ENCODE measurements at places on chromosomes 13 and 19. TPM values are rescaled to one million over a fixed set of nuclear protein-coding genes. Genes with fewer than 3 reads are reported as not detected.

Gene SERP2
- 1.5 TPM for total RNA-seq

Gene CLDN10
- 2.6 TPM for total RNA-seq

Gene ZGLP1
- 4.2 TPM for total RNA-seq

Gene ZNF160
- total RNA-seq: 8.8 TPM

Gene SUPT20H
- 15.1 TPM for total RNA-seq

Gene KIRREL2
- total RNA-seq: 0.20 TPM

Gene PCDH20
- total RNA-seq: 0.73 TPM

Gene CEACAM3
- total RNA-seq: 0.35 TPM

Gene DAND5
- total RNA-seq: not detected

Gene PKN1
- total RNA-seq: 32.4 TPM

Gene CYP4F11
- total RNA-seq: 97.0 TPM

Gene RFX2
- 2.3 TPM for total RNA-seq

Gene OR7A5
- total RNA-seq: not detected

Gene CYP2F1
- total RNA-seq: not detected

Gene COG6
- total RNA-seq: 12.8 TPM

Gene KLHL1
- not detected for total RNA-seq

Gene LYPD5
- not detected for total RNA-seq

Gene CYP2B6
- 801 TPM for total RNA-seq

Gene FCER2
- 0.45 TPM for total RNA-seq

Gene PGLYRP1
- 0.43 TPM for total RNA-seq

Gene LILRB1
- 2.6 TPM for total RNA-seq

Gene PSG5
- total RNA-seq: not detected

Gene TUBA3C
- total RNA-seq: not detected

Gene NLRP5
- not detected for total RNA-seq

Gene PGLYRP2
- 65.8 TPM for total RNA-seq

Gene CGB8
- total RNA-seq: not detected

Gene IFNL1
- total RNA-seq: not detected

Gene LRRC63
- 0.20 TPM for total RNA-seq

Gene ZNF285
- 0.70 TPM for total RNA-seq

Gene RGL3
- 33.4 TPM for total RNA-seq

Gene OXGR1
- not detected for total RNA-seq

Gene PRR22
- 3.0 TPM for total RNA-seq

All from left lobe of liver (tissue), 2 donors.